ENCODE measurements at places on chromosomes 7 and 10. TPM values are rescaled to one million over a fixed set of nuclear protein-coding genes. Genes with fewer than 3 reads are reported as not detected.

GRCh38 chr7:66640802-66641525, 12.3 kb downstream of the KCTD7 start:
- no peak for DNase-seq

DNA sequence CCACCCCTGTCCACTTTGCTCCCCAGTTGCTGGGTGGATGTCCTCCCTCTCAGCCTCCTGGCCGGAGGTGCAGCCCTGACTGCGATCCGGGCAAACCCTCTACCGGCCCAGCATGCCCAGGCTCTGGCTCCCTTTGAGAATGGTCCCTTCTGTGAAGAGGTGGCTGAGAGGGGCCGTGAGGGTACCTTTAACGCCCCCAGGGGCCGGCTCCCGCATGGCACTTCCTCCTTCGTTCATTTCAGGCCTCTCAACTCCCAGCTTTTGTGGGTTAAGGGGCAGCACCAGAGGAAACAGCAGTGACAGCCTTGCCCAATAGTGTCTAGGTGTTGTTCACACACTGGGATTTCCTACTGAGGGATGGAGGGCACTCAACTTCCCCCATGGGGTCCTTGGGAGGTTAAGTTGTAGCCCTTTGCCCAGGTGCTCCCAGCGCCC, 33.2 kb upstream of the HABP2 start:
- no peak for DNase-seq

- no peak for DNase-seq
Observed at GRCh38 chr10:43206391-43207235, 60.3 kb downstream of the RASGEF1A start.

BAMBI gene
- 24.8 TPM for total RNA-seq

ZP3 gene
- total RNA-seq: 1.6 TPM

Data from thoracic aorta (tissue), 2 donors.